ENCODE measurements at places on chromosomes 7 and 10. TPM values are rescaled to one million over a fixed set of nuclear protein-coding genes. Genes with fewer than 3 reads are reported as not detected.

HK1 gene
- 95.0 TPM for total RNA-seq

MMP21 gene
- not detected for total RNA-seq

LRRC18 gene
- not detected for total RNA-seq

DPY19L1 gene
- 46.4 TPM for total RNA-seq

PON1 gene
- total RNA-seq = 1.00 TPM

CYP3A4 gene
- total RNA-seq = not detected

TMEM229A gene
- 0.09 TPM for total RNA-seq

MBL2 gene
- not detected for total RNA-seq

AMPH gene
- 3.3 TPM for total RNA-seq

ZNF32 gene
- total RNA-seq = 19.7 TPM

PRSS2 gene
- not detected for total RNA-seq

POM121C gene
- total RNA-seq = 42.9 TPM

WIPF3 gene
- 1.0 TPM for total RNA-seq

CHAT gene
- 1.00 TPM for total RNA-seq

ATOH7 gene
- 0.19 TPM for total RNA-seq

PRSS37 gene
- not detected for total RNA-seq

HNRNPH3 gene
- 75.6 TPM for total RNA-seq

FOXP2 gene
- total RNA-seq = 3.3 TPM

RBM28 gene
- total RNA-seq = 40.2 TPM

RSU1 gene
- total RNA-seq = 138 TPM

GNAT3 gene
- not detected for total RNA-seq

SCART1 gene
- 0.50 TPM for total RNA-seq

Measured in astrocyte (in vitro differentiated cells and primary cell).